Hypothalamus (tissue), 51 donors: ENCODE measurements at places on chromosomes 7 and 10.

GRCh38 chr10:70444744-70445143 is 3.3 kb upstream of the NODAL start:
- no peak for DNase-seq

- DNase-seq: no peak
Observed at GRCh38 chr7:12369756-12370155, 33.9 kb downstream of the VWDE start.

DNA sequence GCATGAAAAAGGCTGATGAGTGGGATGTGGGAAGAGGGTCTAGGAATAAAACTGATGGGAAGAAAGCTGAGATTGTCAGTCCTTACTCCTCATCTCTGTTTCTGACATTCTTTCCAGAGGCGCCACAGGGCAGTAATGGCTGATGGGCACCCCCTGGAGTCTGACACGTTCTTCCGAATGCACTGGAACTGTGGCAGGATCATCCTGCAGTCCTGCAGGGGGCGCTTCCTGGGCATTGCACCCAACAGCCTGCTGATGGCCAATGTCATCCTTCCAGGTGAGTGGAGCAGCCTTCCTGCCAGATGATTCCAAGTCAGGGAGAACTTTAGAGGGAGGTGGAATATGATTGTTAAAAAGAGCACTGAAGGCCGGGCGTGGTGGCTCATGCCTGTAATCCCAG is 4.8 kb downstream of the FSCN3 start:
- no peak for DNase-seq

DNA sequence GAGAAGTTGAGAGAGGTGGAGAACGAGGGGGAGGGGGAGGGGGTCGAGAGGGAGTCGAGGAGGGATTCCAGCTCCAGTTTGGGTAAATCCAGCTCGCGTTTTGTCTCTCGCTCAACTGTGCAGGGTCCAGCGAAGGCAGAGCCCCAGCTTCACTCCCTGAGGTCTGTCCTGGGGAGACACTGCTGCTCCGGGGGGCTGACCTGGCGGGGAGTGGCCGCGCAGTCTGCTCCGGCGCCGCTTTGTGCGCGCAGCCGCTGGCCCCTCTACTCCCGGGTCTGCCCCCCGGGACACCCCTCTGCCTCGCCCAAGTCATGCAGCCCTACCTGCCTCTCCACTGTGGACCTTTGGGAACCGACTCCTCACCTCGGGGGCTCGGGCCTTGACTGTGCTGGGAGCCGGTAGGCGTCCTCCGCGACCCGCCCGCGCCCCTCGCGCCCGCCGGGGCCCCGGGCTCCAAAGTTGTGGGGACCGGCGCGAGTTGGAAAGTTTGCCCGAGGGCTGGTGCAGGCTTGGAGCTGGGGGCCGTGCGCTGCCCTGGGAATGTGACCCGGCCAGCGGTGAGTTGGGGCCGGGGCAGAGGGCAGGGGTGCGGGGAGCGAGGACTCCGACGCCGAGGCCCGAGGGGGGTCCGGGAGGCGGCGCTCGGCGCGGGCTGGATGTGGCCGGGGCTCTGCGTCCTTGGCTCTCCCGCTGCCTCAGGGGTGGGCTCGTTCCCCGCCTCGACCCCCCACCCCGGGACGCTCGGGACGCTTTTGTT is at the start of gene TET1:
Gene TET1, plus strand, starts transcription at position 152 of the 757 bp plus-strand sequence. CDS start 12,002 bp downstream, outside the sequence.
- DNase-seq: peak; percentile 14

DNA sequence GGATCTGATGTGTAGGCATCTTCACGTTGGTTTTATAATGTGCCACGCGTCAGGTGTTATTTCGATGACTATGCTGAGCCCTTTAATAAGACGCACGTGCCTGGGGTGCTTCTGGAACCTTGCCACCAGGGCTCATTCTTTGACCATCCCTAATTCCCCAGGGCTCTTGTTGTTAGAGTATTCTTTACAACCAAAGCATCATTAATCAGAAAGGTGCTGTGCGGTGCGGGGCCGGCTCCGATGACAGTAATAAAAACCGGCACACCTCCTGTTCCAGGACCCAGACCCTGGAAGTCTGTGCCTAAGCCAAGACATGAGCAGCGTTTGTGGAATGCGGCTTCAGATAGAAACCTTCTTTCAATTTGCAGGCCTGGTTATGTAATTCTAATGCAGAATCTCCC is 58.4 kb downstream of the MGMT start:
- DNase-seq: no peak

GRCh38 chr10:86355571-86356038 is 11.0 kb downstream of the GRID1 start:
- DNase-seq: peak; percentile 87

DNA sequence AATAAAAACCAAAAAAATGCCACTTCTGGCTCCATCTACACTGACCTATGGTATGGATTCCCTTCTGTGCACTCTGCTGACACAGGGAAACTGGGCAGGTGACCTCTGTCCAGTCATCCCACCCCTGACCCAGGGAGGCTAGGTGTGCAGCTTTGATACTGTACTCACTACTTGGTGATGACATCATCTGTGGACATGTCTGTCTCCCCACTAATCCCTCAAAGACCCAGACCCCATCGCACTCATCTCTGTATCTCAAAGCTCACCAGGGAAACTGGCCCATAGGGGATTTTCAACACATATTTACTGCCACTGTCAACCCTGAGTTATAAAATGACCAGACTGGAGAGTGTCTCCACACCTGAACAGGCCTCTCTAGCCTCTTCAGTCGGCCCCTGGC is 10.6 kb downstream of the SGMS1 start:
- no peak for DNase-seq

DNA sequence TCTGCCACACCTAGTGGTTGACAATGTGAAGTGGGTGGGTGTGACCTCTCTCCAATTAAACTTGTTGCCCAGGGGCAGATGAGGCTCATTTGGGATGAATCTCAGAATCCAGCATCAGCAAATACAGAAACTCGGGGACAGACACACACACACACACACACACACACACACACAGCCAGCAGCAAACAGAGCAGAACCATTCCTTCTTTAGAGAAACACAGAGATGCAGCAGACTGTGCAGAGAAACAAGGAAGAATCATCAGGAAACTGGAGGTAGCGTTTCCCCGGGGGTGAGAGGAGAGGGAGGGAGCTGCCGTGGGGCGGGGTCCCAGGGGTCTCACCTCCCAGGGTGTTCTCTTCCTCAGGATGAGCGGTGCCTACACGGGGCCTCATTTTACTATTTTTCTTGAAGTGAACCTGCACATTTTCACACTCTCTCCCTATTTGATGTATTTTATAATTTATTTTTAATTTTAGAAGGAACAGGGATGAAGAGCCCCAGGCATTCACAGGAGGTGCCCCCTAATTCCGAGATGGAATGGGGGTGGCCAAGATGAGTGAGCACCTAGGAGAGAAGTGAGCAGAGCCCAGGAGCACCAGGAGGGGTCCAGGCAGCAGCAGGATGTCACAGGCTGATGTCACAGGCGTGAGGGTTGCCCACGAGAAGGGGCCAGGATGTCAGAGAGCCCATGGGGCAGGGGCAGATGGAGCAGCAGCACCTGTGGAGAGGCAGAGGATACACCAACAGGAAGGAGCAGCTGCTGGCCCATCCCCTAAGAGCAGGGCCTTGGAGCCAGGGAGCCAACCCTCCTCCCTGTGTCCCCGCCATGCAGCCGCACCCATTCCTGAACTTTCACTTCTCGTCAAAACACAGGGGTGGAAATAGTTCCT is 85.3 kb upstream of the PPP2R2D start:
- DNase-seq: no peak

GRCh38 chr10:51291961-51292360 is 217.7 kb downstream of the PRKG1 start:
- DNase-seq: no peak

DNA sequence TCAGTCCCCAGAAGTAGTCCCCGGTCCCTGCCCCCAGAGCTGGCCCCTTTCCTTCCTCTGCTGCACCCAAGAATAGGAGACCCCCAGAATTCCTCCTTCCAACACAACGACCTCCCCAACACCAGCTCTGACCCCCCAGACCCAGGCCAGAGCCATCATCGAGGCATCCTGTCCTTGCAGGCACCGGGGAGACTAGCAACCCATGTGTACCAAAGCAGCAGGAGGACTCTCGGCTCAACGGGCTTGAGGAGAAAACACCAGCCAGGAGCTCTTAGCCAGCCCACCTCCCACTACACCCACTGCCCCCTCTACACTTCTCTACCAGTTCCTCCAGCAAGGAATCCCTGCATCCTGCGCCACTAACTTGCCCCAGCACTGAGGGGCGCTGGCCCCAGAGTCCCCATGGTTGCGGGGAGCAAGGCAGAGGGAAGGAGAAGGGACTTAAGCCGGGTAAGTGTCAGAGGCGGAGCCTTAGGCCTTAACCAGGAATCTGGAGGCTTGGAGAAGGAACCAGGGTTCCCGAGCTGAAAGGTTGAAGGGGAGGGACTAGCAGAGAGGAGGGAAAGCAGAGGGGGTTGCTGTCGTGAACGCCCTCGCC is 3.9 kb downstream of the GRID1 start:
- no peak for DNase-seq

DNA sequence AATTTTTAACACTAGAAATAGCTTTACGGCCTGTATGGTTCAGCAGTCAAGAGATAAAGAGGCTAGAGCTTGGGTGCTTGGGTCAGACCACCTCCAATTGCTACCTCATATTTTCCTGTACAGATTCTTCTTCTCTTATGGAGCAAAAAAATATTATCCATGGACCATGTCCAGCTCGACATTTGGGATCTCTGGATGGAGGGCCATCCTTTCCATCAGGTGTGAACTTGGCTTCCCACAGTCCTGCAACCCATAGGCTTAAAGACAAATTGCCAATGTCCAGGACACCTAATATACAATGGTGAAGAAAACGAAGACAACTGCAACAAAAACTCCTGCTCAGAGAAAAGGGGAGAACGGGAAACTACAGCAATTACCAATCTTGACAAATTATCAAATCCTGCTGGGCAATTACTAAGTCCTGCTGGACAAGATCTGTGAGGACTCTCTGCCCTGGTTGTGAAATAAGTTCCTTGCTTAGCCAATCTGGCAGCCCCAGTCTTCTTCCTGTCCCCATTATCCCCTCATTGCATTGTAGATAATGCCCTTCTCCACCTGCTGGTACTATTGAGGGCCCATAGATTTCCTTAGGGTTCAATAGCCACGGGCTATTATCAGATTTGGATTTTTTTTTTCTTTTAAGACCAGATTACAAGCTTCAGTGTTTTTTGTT is 42.0 kb upstream of the BRAF start:
- DNase-seq: no peak

DNA sequence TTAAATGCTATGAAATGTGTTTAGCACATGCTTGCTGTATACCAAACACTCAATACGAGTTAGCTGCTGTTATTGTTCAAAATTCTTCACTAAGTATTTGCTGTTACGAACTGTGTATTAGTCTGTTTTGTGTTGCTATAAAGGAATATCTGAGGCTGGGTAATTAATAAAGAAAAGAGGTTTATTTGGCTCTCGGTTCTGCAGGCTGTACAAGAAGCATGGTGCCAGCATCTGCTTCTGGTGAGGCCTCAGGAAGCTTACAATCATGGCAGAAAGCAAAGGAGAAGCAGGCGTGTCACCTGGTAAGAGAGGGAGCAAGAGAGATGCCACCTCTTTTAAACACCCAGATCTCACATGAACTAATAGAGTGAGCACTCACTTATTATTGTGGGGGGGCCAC is 1.6 kb downstream of the UBE2D4 start:
- DNase-seq: no peak

- DNase-seq: no peak
Observed at GRCh38 chr7:137760111-137760510, 86.7 kb downstream of the DGKI start.

DNA sequence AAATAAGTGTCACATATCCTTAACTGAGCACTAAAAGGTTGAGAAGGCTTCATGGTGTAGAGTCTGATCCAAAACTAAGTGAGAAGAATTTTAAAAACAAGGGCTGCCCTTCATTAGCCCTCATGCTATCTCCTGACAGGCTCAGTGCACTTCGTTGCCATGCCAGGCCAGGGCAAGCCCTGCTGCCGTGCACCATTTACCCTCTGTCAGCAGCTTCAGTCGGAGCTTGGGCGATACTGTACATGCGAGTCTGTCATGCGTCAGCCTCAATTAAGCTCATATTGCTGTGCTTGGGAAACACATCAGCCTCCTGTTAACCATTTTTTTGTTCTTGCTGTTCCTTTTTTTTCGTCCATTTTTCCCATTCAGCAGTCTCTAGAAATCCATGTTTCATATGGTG is 166.6 kb downstream of the VTI1A start:
- no peak for DNase-seq

DNA sequence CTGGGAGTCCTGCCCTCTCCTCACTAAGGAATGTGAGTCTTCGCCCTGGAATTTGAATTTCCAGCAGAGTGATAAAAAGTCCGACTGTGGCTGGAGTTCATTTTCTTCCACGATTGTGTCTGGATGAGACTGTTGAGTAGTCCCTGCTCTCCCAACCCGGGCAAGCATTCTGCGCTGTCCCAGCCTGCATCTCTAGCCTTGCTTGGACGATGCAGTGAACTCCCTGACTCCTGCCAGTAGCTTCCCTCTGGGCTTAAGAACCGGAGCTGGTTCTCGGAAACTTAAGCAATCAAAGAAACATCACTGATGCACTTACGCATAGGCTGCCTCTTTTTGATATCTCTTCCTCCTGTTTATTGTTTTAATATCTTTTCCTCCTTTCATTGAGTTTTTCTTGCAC is 116.0 kb upstream of the FZD8 start:
- no peak for DNase-seq

DNA sequence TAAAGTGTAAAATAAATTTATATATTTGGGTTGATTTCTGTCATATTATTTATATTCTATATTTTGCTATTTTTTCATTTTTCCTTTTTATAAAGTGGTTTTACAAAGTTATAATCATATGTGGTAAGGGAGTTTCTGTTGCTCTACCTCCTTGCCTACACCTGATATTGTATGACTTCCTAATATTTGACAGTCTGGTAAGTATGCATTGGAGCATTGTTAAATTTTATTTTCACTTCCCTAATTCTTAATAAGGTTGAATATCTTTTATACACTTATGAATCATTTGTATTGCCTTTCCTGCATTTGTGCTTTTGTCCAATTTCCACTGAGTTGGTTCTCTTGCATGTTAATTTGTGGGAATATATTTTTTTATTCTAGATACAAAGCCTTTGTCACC is 492.4 kb downstream of the GRID1 start:
- no peak for DNase-seq

GRCh38 chr10:89219513-89220218 is 12.5 kb upstream of the CH25H start:
- DNase-seq: peak; percentile 43

DNA sequence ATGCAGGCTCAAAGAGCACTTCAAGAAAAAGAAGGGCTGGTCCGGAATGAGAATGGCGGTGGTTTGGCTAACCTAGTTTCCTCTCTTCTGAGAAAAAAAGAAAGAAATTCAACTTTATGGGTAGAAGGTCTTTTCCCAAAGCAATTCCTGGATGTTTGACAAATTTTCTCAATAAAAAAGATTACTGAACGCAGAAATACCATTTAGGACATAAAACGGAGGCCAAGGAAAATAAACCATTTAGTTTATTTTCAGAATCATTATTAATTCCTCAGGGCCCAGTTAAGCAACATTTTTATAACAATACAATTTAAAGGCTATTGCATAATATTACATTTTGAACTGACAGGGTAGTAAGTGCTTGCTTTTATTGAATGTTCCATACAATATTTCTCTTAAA is 284.6 kb upstream of the ANKRD30A start:
- no peak for DNase-seq
